ENCODE measurements at places on chromosomes 2 and 18.

GRCh38 chr2:24432121-24432520 lies 58.9 kb upstream of the NCOA1 start:
- H3K4me1 ChIP-seq, result peaks cover 2% of the 10 kb centered on the region
- H3K36me3 ChIP-seq, result no peaks in the 10 kb centered on the region
- H3K27me3 ChIP-seq, result no peaks in the 10 kb centered on the region
- H3K4me3 ChIP-seq, result no peak overlapping the region

- no peaks in the 10 kb centered on the region for H3K36me3 ChIP-seq
- H3K27ac ChIP-seq, result no peak overlapping the region
- H3K27me3 ChIP-seq, result no peaks in the 10 kb centered on the region
- DNase-seq, result peak; percentile 28
- H3K4me1 ChIP-seq, result no peaks in the 10 kb centered on the region
Observed at GRCh38 chr2:239763433-239764097, 261.6 kb downstream of the NDUFA10 start.

DNA sequence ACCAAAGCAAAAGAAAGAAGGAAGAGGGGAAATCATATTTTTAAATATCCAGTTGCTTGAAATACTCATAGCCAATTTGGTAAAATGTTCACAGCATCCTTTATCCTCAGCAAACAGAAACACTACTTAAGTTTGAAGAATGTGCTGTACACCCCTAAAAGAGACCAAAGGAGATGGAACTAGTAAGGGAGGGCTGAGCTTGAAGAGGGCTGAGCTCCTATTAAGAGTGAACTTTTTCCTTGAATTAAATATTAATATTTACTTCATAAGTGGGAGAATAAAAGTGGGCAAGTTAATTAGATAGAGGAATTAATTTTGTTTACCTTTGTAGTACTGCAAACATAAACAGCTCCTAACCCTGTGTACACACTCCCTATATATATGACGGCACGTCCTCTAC lies 7.0 kb downstream of the EVX2 start:
- no peak overlapping the region for H3K27ac ChIP-seq
- H3K4me3 ChIP-seq, result no peak overlapping the region
- H3K4me1 ChIP-seq, result peaks cover 2% of the 10 kb centered on the region
- peaks cover 78% of the 10 kb centered on the region for H3K27me3 ChIP-seq
- DNase-seq, result no peak

DNA sequence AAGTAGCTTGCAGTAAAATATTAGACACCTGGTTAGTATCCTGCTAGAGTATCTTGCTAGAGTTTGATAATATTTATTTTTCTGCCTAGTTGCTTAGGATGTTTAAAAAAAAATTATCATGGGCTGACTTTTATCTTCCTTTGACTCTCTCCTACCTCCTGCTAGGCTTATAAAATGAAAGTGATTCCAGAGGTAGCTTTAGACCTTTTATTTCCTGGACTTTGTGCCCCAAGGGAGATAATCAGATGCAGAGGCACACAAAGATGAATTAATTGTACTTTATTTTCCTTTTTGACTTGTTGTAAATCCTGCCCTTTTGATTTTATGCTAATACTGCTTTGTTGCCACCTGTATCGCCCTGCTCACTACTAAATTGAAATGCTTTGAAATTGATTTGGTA lies 130.7 kb downstream of the WDSUB1 start:
- H3K4me3 ChIP-seq, result no peak overlapping the region
- DNase-seq, result no peak
- no peaks in the 10 kb centered on the region for H3K4me1 ChIP-seq
- no peaks in the 10 kb centered on the region for H3K36me3 ChIP-seq
- H3K27me3 ChIP-seq, result no peaks in the 10 kb centered on the region

- H3K4me3 ChIP-seq, result no peak overlapping the region
- peaks cover 2% of the 10 kb centered on the region for H3K4me1 ChIP-seq
- H3K36me3 ChIP-seq, result no peaks in the 10 kb centered on the region
- DNase-seq, result no peak
- H3K27me3 ChIP-seq, result no peaks in the 10 kb centered on the region
Observed at GRCh38 chr2:132757002-132757589, 87.1 kb upstream of the LYPD1 start.
